A375 (cell line): ENCODE measurements at places on chromosomes 16 and 17. TPM values are rescaled to one million over a fixed set of nuclear protein-coding genes. Genes with fewer than 3 reads are reported as not detected.

Gene SLC5A11
- total RNA-seq, result 0.19 TPM in 1 of 2 replicates, not detected in the other

Gene DPEP2
- total RNA-seq, result not detected in 2 replicates

Gene TBC1D3I
- total RNA-seq, result not detected in 2 replicates

Gene C1QBP
- total RNA-seq, result 544 and 630 TPM in 2 replicates

Gene TUBB3
- total RNA-seq, result 283 and 284 TPM in 2 replicates

Gene CD300E
- not detected in 2 replicates for total RNA-seq

Gene DNASE1L2
- total RNA-seq, result 1.0 and 1.5 TPM in 2 replicates

Gene ARHGAP44
- 2.5 and 4.5 TPM in 2 replicates for total RNA-seq

Gene MT1A
- total RNA-seq, result not detected in 2 replicates

Gene NT5M
- 5.7 and 5.8 TPM in 2 replicates for total RNA-seq

Gene KIF2B
- not detected in 2 replicates for total RNA-seq

Gene DYNLRB2
- 0.45 and 0.49 TPM in 2 replicates for total RNA-seq

Gene HS3ST3A1
- 33.8 and 36.3 TPM in 2 replicates for total RNA-seq

Gene FBXL16
- total RNA-seq, result 0.04 TPM in 1 of 2 replicates, not detected in the other
